ENCODE measurements at places on chromosomes 11 and 22.

DNA sequence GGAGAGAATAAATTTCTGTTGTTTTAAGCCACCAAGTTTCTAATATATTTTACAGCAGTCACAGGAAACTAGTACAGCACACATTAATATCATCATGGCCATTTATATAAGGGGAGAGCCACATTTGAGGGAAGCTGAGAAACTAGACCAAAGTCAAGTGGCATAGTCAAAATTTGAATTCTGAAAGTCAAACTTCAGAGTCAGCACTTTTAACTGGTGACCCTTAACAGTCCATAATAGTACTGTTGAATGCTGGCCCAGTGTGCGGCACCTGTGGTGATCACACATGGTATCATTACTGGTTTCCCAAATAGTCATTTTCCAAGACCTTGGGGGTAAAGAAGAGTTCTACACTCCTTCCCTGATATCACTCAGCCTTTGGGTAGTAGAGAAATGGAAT is 44.3 kb upstream of the PAX6 start:
- no peak for DNase-seq

- DNase-seq: peak; percentile 92
Observed at GRCh38 chr22:17705951-17706900, 67.7 kb downstream of the BCL2L13 start.

DNA sequence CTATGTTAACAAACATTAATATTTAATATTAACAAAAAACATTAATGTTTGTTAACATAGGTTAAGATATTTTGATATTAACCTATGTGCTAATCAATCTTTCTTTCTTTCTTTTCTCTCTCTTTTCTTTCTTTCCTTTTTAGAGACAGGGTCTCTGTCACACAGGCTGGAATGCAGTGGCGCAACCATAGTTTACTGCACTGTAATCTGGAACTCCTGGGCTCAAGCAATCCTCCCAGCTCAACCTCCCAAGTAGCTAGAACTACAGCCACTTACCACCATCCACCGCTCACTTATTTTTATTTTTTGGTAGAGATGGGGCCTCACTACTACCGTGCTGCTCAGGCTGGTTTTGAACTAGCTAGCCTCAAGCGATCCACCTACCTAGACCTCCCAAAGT is 13.2 kb downstream of the SIK3 start:
- DNase-seq: no peak

DNA sequence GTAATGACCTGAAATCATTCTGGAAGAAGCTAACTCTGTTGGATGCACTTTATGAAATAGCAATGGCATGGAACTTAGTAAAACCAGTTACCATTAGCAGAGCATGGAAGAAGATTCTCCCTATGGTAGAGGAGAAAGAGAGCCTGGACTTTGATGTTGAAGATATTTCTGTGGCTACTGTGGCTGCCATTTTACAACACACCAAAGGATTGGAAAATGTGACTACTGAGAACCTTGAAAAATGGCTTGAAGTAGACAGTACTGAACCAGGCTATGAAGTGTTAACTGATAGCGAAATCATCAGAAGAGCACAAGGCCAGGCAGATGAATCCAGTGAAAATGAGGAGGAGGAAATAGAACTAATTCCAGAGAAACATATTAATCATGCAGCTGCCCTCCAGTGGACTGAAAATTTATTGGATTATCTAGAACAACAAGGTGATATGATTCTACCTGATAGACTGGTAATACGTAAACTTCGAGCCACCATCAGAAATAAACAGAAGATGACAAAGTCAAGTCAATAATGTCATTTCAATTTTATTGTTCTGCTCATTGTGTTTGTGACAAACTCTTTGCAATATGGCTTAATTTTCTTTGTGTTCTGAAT is 2.0 kb downstream of the JRKL start:
- peak; percentile 6 for DNase-seq

DNA sequence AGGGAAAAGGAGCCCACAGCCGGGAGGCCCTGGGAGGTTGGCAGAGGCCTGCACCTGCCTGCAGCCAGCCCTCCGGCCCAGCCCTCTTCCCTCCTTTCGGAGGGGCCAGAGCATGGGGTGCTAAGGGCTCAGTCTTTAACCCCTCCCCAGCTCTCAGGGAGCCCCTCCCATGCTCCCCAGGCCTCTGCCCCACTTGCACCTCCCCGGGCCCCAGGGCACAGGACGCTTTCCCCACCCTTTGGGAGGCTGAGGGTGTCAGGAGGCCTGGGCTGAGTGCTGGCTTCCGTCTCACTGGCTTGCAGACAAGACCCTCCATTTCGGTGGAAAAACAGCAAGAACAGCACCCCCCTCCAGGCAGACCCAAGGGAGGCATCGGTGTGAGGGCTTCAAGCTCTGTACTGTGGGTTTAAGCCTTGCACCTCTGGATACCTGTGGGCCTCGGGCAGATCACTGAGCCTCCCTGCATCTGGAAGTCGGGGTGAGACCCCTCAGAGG is 7.3 kb downstream of the ASCL2 start:
- no peak for DNase-seq

DNA sequence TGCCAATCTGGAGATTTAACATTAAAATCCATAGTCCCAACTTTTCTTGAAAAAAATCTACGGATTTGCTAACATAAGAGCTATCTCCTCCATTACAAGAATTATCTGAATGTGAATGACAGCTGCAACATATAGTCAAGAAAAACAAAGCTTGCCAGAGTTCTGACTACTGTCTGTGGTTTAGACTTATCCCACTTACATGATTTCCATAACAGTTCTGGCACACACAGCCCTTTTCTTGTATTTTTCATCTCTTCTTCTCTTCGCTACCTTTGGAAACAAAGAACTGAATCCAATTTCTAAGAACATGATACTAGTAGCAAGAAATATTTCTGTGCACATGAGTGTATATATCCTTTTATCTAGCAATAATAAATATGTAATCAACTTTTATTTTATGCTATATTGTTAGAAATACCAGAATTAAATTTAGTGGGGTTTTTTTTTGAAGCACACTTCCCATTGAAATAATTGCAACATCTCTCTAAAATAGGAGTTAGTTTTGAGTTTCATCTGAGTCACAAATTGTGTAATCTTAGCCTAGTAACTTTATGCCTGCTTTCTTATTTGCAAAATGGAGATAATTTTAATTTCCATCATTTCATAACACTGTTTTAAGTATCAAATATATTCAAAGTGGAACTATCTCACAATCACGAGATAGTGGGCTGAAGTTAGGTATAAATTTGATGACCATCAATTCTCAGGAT is 1217.6 kb downstream of the JRKL start:
- no peak for DNase-seq

DNA sequence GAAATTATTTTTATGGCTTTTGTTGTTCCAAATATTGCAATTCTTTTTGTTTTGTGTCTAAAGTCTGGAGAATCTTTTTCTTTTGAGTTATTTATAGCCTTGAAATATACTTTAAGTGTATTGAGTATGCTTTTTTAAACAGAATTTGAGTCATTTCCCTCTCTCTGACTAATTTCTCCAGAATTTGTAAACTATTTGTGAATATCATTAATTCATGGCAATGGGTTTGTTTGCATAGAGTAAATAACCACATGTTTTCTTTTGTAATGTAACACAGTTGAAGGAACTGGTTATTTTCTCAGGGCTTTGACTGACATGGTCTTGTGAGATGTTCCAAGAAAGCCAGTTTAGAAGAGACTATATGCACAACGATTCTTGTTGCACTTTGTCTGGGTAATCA is 30.9 kb upstream of the MPEG1 start:
- no peak for DNase-seq

- no peak for DNase-seq
Observed at GRCh38 chr11:34308049-34308912, 49.5 kb downstream of the ABTB2 start.

- DNase-seq: no peak
Observed at GRCh38 chr22:40982482-40983385, 31.6 kb downstream of the RBX1 start.

DNA sequence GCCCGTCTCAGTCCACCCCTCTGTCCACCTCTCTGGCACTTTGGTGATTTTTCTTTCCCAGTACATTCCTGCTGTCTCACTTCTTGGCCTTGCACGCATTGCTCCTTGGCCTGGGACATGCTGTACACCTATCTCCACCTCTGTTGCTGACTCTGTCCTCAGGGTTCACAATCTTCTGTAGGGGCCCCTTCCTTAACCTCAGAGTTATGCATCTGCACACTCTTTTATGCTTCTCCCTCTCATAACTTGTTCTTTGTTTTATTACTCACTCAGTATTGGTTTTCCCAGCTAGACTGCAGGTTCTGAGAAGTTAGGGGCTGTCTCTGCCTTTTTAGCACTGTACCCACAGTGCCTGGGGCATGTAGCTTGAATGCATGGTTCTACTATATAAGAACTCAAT is 139.1 kb upstream of the MTMR2 start:
- no peak for DNase-seq

GRCh38 chr22:44146088-44146861 is 34.5 kb upstream of the PARVG start:
- DNase-seq: no peak

GRCh38 chr11:20310137-20310536 is 53.4 kb upstream of the HTATIP2 start:
- DNase-seq: no peak

DNA sequence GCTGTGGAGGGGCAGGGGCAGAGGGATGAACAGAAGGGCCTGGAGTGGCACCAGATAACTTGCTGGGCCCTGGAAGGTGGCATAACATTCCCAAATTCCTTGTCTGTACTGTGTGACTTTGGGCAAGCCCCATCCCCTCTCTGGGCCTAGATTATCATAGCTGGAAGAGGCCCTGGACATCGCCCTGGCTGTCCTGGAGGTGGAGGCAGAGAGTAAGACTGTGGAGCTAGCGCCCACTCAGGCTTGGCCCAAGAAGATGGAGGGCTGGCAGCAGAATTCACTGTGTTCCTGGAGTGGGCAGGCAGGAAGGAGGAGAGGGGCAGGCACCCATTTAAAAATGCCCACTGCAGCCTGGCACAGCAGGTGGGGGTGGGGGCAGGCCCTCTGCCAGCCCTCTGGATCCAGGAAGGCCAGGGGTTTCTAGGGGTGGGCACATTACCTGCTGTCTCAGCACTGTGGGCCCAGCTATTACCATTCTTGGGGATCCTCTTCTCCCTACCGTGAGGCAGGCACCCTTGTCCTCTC is 22.6 kb downstream of the ARHGEF17 start:
- no peak for DNase-seq

DNA sequence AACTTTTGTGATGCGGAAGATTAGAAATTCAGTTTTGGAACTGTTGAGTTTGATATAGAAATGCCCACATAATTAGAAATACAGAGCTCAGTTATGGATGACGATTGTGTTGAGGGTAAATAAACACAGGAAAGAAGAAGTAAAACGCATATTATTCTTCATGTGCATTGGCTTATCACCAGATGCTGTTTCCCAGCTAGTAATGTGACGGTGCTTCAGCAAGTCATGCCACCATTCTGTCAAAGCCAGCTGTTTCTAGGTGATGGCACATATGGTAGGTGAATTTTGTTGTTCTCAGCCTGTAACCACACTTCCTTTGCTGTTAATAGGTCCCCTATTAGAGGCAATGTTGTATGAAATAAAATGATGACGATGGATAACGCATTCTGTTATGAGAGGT is 68.9 kb downstream of the C11orf65 start:
- no peak for DNase-seq

DNA sequence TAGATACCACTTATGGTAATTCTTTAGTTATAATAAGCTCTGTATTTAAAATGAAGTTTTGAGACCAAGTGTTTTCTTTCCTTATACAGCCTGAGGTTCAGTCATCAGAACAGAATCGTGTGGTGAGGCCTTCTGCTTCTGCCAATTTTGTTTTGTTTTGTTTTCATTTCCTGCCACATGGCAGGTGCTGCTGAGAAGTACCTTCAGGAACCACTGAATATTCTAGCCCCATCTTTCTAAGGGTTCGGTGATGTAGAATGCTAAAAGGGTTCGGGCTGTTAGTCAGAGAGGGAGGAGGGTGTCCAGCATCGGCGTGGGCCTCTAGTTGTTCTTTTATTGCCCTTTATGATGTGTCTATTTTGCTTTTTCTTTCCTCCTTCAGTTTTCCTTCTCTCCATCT is 25.8 kb downstream of the TNRC6B start:
- no peak for DNase-seq

- no peak for DNase-seq
Observed at GRCh38 chr11:93051186-93051585, 81.7 kb downstream of the MTNR1B start.

- DNase-seq: no peak
Observed at GRCh38 chr11:122306831-122307391, 190.9 kb upstream of the BLID start.

GRCh38 chr22:42270176-42270509 is 310 bp downstream of the TCF20 start:
- no peak for DNase-seq

- no peak for DNase-seq
Observed at GRCh38 chr11:120199613-120200012, 11.2 kb upstream of the OAF start.

- DNase-seq: no peak
Observed at GRCh38 chr11:16603245-16603644, 135.2 kb upstream of the C11orf58 start.

GRCh38 chr11:72711141-72711540 is 36.9 kb upstream of the PDE2A start:
- no peak for DNase-seq

GRCh38 chr11:46917109-46917761 is 1.1 kb downstream of the LRP4 start:
- DNase-seq: no peak

DNA sequence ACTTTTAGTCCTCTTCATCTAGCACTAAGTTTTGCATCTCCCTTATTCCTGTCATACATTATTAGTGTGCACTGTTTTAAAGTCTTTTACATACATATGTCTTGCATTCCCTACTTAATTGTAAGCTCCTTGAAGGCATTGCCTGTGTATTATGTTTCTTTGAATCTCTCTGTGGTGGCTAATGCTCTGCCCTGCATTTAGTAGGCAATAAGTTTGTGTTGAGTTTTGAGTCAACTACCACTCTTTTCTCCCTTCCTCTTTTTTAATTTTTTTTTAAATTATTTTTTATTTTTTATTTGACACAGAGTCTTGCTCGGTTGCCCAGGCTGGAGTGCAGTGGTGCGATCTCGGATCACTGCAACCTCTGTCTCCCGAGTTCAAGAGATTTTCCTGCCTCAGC is 78.9 kb downstream of the ZBTB16 start:
- DNase-seq: no peak

Data from non-pigmented ciliary epithelial cell (primary cell).